Naive thymus-derived CD8-positive, alpha-beta T cell (primary cell): ENCODE measurements at places on chromosomes 3 and 15.

DNA sequence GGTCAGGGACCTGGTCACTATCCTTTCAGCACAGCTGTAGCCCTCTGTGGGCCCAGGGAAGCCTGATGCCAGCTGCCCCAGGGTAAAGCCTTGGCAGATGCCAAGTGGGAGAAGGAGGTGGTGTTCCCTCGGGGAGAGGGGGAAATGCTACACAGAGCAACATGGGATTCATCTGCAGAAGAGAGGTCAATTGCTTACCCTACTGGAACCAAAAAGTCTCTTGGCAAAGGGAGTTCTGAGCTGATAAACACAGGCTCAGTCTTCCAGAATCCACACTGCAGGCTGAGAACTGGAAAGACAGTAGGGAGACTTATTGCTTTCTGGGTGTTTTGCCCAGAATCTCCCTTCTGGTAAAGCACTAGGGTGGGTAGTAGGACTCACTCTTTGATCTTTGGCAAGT lies 100.1 kb upstream of the NEO1 start:
- no peak overlapping the region for H3K27ac ChIP-seq
- H3K4me3 ChIP-seq: no peak overlapping the region
- H3K36me3 ChIP-seq: peaks cover 17% of the 10 kb centered on the region
- no peak for DNase-seq
- H3K4me1 ChIP-seq: no peaks in the 10 kb centered on the region

GRCh38 chr15:39403640-39404117 lies 177.2 kb upstream of the THBS1 start:
- DNase-seq: no peak
- no peaks in the 10 kb centered on the region for H3K4me1 ChIP-seq
- no peaks in the 10 kb centered on the region for H3K27me3 ChIP-seq

GRCh38 chr3:94115482-94115881 lies 52.6 kb downstream of the NSUN3 start:
- H3K4me1 ChIP-seq: peaks cover 9% of the 10 kb centered on the region
- no peaks in the 10 kb centered on the region for H3K27me3 ChIP-seq

GRCh38 chr3:113829576-113830354 lies 8.8 kb upstream of the GRAMD1C start:
- H3K27me3 ChIP-seq: no peaks in the 10 kb centered on the region
- DNase-seq: no peak
- peaks cover 6% of the 10 kb centered on the region for H3K4me1 ChIP-seq
- peaks cover 8% of the 10 kb centered on the region for H3K36me3 ChIP-seq

DNA sequence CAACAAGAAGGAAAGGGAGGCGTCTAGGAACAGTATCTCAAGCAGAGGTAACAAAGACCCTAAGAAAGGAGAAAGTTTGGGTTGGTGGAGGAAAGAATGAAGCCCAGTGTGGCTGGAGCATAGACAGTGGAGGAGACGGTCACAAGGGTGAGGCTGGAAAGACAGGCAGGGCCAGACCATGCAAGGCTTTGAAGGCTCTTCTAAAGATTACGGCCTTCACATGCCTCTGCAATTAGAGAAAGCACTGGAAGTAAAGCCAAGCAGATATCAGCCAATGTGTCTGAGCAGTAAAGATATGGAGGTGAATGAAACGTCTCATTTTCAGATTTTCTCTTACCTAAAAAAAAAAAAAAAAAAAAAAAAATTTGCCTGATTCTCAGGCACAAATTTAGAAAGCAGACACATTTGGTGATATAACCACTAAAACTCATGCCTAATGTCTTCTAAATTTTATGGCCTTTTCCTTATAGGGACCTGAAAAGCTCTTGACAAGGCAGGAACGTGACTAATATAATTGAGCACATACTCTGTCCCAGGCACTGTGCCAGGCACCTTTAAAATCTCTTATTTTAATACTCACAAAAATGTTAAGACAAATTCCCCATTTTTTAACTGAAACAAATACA lies 184.1 kb downstream of the MECOM start:
- H3K4me3 ChIP-seq: no peak overlapping the region
- no peaks in the 10 kb centered on the region for H3K4me1 ChIP-seq
- no peaks in the 10 kb centered on the region for H3K27me3 ChIP-seq
- H3K36me3 ChIP-seq: no peaks in the 10 kb centered on the region
- DNase-seq: no peak

- peaks cover 9% of the 10 kb centered on the region for H3K4me1 ChIP-seq
- peaks cover 6% of the 10 kb centered on the region for H3K27me3 ChIP-seq
- H3K4me3 ChIP-seq: no peak overlapping the region
- H3K36me3 ChIP-seq: peaks cover 18% of the 10 kb centered on the region
Measured at GRCh38 chr15:69926006-69926405, 171.7 kb downstream of the TLE3 start.

DNA sequence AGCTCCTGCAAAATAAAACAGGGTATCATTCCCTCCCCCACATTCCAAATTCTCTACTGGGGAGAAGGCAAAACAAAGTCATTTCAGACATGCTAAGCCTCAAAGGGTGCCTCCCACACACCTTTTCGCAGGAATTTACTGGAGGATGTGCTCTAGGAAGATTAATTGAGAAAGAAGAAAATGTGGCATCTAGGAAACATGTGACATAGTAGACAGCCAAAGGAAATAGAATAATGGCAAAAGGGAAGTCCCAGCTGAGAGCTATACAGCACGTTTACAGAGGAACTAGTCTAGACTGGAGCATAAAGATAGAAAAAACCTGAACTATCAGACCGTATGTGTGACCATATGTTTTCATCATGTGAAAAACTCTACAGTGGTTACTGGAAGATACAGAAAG lies 58.8 kb upstream of the MELTF start:
- DNase-seq: no peak
- peaks cover 4% of the 10 kb centered on the region for H3K36me3 ChIP-seq
- H3K27ac ChIP-seq: no peak overlapping the region
- H3K4me3 ChIP-seq: no peak overlapping the region
- H3K4me1 ChIP-seq: no peaks in the 10 kb centered on the region

DNA sequence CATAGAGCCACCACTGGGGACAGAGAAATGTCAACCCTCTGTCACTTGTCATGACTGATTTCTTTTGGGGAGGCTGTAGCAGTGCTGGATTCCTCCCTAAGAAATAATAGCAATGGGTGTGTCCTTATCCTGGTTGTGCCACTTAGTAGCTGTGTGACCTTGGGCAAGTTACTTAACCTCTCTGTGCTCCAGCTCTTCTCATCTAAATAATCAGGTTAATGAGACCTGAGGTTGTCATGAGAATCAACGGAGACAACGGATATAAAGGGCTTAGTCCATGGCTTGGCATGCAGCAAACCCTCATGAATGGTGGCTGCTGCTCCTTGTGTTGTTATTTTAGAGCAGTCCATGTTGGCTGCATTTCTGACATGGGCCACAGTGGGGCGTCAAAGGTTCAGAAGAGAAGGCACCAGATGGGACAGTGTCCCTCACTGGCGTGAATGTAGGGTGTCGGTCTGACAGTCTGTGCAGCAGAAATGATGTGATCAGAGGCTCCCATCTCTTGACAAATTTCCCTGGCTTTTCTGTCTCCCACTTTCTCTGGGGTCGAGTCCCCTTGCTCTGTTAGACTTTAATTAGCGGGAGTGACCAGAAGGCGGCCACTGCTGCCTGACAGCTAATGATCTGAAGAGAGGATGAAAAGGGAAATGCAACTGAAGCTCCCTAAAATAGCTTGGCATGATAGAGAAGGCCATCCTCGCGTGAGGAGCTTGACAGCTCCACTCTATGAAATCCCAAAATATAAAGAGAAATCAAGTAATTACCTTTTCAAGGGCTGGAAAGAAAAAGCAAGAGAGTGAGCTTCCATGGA lies 209.4 kb downstream of the CADPS start:
- H3K4me3 ChIP-seq: no peak overlapping the region
- no peak overlapping the region for H3K27ac ChIP-seq
- H3K27me3 ChIP-seq: peaks cover 24% of the 10 kb centered on the region
- DNase-seq: no peak
- H3K36me3 ChIP-seq: no peaks in the 10 kb centered on the region

GRCh38 chr15:55685286-55685685 lies 57.7 kb downstream of the PRTG start:
- no peaks in the 10 kb centered on the region for H3K36me3 ChIP-seq
- H3K27ac ChIP-seq: no peak overlapping the region
- no peak for DNase-seq
- H3K27me3 ChIP-seq: no peaks in the 10 kb centered on the region
- no peak overlapping the region for H3K4me3 ChIP-seq

DNA sequence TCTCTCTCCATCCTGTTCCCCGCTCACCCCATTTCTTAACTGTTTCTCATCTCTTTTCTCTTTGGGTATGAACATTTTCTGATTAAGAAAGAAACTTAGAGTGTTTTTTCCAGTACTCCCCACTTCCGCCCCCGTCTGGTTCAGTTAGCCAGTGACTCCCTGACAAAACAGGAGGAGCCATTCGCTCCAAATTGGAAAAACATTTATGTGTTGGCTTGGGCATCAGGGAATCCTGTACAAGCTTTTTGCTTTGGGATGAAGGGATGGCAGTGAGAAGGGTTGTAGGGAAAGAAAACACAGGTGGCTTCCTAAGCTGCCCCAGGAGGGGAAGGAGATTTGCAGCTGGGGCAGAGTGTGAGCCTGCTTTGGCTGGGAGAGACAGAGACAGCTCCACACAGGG lies 47.0 kb downstream of the BOC start:
- no peak for DNase-seq
- H3K36me3 ChIP-seq: no peaks in the 10 kb centered on the region
- H3K4me3 ChIP-seq: no peak overlapping the region
- H3K27me3 ChIP-seq: peaks cover 5% of the 10 kb centered on the region

- peak overlapping the region; percentile 84 for H3K4me3 ChIP-seq
- no peak overlapping the region for H3K27ac ChIP-seq
- H3K4me1 ChIP-seq: peaks cover 6% of the 10 kb centered on the region
- DNase-seq: peak; percentile 26
Measured at GRCh38 chr3:183824761-183825455, 469 bp downstream of the MAP6D1 start.

- H3K36me3 ChIP-seq: no peaks in the 10 kb centered on the region
- H3K4me3 ChIP-seq: no peak overlapping the region
- H3K27ac ChIP-seq: no peak overlapping the region
- no peaks in the 10 kb centered on the region for H3K4me1 ChIP-seq
- no peak for DNase-seq
- H3K27me3 ChIP-seq: peaks cover 31% of the 10 kb centered on the region
Measured at GRCh38 chr3:186166036-186166435, 57.1 kb upstream of the ETV5 start.

DNA sequence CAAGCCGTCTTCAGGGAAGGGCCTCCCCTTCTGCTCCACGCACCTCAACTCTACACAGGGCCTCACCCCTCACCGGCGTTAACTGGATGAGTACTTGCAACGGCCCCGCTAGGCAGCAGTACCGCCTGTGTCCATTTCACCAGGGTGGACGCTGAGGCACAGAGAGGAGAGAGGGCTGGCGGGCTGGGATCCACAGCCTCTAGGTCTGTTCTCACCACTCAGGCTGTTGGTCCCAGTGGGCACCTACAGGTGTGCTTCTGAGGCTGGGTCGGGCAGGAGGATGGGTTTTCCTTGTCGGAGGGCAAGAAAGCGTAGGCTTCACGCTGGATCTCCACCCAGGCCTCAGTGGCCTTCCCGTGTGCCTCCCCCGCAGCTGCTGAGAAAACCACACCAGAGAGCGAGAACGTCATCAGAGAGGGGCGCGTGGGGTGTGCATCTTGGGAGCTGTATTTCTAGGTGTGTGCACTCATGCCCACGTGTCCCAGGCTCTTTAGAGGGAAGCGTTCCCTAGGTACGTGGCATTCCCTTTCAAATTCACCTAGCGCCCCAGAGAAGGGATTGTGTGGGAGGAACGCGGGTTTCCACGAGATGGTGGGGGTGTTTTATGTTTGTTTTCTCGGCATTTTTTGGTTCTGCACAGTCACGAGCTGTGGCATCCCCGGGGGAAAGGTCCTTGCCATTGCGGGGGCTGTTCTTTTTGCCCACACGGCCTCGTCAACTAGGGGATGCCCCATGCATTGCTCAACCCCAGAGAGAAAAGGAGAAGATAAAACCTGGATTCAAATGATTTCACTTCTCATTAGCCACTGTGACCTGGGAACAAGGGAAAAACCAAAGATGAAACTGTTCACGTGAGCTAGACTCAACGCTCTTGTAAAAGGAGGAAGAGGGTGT lies 67.7 kb downstream of the MGLL start:
- H3K4me1 ChIP-seq: peaks cover 42% of the 10 kb centered on the region
- DNase-seq: no peak
- H3K27ac ChIP-seq: peak overlapping the region; percentile 63
- H3K4me3 ChIP-seq: peak overlapping the region; percentile 75
- no peaks in the 10 kb centered on the region for H3K36me3 ChIP-seq

DNA sequence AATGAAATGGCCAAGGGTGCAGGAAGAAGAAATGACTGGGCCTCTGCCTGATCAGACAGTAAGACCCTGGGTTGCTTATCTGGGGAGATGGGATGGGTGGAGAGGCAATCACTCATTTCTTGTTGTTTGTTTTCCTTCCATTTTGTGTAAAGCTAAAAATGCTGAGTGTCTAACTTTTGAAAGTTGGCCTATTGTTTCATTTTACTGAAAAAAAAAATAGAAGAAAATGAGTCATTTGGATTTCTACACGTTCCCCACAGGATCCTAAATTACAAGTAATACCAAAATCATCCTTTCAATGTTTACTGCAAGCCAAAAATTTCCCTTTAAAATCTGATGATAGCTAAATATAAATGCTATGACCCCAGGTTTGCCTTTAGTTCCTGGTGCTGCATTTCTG lies 30.6 kb downstream of the PTX3 start:
- H3K27me3 ChIP-seq: no peaks in the 10 kb centered on the region
- H3K4me3 ChIP-seq: no peak overlapping the region
- DNase-seq: no peak

- DNase-seq: no peak
- H3K36me3 ChIP-seq: peaks cover 4% of the 10 kb centered on the region
- peaks cover 21% of the 10 kb centered on the region for H3K4me1 ChIP-seq
- no peak overlapping the region for H3K4me3 ChIP-seq
- no peak overlapping the region for H3K27ac ChIP-seq
- peaks cover 53% of the 10 kb centered on the region for H3K27me3 ChIP-seq
Measured at GRCh38 chr3:55484801-55485791, 2.0 kb downstream of the WNT5A start.
